Adrenal gland (tissue), 19 donors: ENCODE measurements at places on chromosomes 7 and 10. TPM values are rescaled to one million over a fixed set of nuclear protein-coding genes. Genes with fewer than 3 reads are reported as not detected.

The LRIT1 gene
- not detected for total RNA-seq

The PLEKHS1 gene
- not detected for total RNA-seq

The ZNF33B gene
- total RNA-seq, result 27.3 TPM

The HACD1 gene
- 15.1 TPM for total RNA-seq

The LLCFC1 gene
- not detected for total RNA-seq

The PHKG1 gene
- 4.2 TPM for total RNA-seq

The PDK4 gene
- total RNA-seq, result 211 TPM
